ENCODE measurements at places on chromosomes 12 and 14. TPM values are rescaled to one million over a fixed set of nuclear protein-coding genes. Genes with fewer than 3 reads are reported as not detected.

Gene PROX2
- 4.0 TPM for polyA plus RNA-seq

GRCh38 chr12:42422785-42423184 lies 96.8 kb downstream of the PPHLN1 start:
- DNase-seq: no peak

DNA sequence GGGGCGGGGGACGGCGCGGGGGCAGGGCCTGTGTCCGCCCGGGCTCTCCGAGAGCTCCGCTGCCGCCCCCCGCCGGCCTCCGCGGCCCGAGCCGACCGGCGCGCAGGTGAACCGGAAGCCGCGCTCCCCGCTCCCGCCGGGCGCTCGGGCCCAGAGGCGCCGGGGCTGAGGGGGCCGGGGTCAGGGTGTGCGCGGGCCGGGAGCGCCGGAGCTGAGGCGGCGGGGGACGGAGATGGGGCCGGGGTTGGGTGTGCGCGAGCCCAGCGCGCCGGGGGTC lies 431 bp downstream of the HIP1R start:
- no peak for DNase-seq

- no peak for DNase-seq
These were observed 1.0 kb downstream of the KLRK1 start for GRCh38 chr12:10388624-10389413.

DNA sequence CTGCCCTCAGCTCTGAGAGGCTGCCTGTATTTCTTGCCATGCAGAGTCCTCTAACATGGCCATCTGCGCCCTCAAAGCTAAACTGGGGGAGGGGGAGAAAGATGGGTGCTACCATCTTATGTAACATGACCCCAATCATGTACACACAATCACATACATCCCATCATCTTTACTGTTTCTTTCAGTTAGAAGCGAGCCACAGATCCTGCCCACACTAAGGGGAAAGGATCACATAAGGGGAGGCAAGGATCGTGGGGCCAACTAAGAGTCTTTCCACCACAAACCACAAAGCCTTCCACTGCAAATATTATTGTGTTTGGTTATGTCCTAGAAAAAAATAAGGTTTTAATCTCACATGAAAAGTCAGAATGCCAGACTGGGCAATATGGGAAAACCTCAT lies 11.8 kb upstream of the AMN1 start:
- no peak for DNase-seq

DNA sequence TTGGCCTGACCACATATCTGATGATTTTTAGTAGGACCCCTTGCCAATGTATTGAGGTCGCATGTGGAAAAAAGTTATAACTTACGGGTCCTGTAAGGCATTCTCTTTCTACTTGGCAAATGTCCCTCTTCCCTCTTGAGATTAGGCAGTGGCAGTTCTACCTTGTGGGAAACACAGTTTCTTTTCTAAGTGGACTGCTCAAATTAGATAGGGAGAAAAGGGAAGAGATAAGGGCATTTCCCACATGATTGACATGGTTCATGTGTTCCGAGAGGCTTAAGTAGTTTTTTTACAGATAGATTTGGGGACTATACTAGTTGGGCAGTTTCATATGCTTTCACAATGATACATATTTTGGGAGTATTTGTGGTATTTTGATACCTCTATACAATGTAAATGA lies 154.7 kb downstream of the FBXL14 start:
- DNase-seq: no peak

GRCh38 chr14:90727082-90727481 lies 89.1 kb downstream of the TTC7B start:
- DNase-seq: no peak

- no peak for DNase-seq
These were observed 5.9 kb downstream of the PRPF39 start for GRCh38 chr14:45089813-45090212.
